ENCODE measurements at places on chromosomes 1 and 21.

- no peak for DNase-seq
Observed at GRCh38 chr1:113653741-113654140, 105.5 kb downstream of the PHTF1 start.

DNA sequence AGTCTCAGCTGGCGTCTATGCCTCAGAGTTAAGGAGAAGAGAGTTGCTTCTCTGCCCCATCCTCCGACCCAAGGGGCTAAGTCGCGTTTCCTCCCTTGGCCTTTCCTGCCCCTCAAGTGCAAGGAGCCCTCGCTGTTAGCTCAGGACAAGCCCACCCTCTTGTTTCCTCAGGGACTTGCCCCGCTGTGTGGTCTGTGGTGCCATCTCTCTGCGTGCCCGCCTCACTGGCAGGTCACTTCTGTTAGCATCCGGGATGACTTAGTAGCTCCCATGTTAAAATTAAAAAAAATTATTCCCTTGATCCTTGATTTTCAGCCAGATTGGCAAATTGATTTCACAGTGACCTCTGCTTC is 96.5 kb downstream of the PCBP3 start:
- no peak for DNase-seq

DNA sequence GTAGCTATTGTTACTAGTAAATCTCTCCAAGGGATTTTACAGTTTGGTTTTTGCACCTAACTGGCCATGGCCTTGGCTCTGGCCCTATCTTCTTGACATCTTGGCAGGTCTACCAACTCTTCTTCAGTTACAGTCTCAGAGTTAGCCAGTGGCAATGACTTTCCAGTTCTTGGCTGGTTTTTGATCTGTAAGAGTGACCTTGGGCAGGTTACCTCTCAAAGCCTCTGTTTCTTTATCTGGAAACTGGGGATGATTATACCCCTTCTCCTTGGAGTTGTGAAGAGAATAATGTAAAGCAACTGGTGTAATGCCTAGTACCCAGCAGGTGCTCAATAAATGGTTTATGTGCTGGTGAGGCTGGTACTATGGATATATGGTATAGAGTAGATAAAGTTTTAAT is 6.7 kb downstream of the PHGDH start:
- no peak for DNase-seq

- no peak for DNase-seq
Observed at GRCh38 chr21:39217356-39218081, 34.3 kb upstream of the PSMG1 start.

- no peak for DNase-seq
Observed at GRCh38 chr1:85628791-85629531, 48.4 kb downstream of the CCN1 start.

DNA sequence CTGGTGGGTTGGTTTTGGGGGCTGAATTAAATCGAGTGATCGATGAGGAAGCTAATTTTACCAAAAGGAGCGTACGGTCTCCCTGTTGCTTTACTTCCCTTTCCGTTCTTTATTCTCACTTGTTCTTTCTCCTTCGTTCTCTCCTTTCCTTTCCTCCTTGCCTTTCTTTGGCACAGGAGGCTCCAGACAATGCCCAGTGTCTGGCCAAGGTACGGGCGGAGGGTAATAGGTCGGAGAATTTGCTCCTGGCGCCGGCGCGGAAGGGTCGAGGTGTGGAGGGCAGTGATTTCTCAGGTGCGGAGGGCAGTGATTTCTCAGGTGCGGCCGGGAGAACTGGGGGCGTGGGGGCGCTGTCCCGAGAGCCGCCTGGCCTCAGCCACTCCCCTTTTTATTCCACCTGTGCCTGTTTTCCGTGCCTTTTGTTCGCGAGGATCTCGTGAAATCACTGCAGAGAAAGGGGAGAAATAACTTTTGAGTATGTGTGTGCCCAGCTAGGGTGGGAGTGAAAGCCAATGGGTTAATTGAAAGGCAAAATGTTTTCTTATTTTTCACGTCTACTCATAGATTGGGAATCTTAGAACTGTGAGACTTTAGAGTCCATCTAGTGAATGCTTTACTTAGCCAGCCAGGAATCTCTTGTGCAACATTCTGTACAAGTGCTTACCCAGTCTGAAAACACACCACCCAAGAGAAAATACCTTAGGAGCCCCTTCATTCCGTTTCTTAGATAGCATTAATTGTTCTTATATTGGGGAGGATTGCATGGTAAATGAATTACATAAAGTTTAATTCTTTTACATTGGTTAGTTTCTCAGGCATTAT is 1.3 kb downstream of the FNBP1L start:
- DNase-seq = no peak

- no peak for DNase-seq
Observed at GRCh38 chr1:91014475-91014874, 7.4 kb downstream of the ZNF644 start.

GRCh38 chr1:177010211-177010825 is 154.2 kb downstream of the ASTN1 start:
- DNase-seq = no peak

DNA sequence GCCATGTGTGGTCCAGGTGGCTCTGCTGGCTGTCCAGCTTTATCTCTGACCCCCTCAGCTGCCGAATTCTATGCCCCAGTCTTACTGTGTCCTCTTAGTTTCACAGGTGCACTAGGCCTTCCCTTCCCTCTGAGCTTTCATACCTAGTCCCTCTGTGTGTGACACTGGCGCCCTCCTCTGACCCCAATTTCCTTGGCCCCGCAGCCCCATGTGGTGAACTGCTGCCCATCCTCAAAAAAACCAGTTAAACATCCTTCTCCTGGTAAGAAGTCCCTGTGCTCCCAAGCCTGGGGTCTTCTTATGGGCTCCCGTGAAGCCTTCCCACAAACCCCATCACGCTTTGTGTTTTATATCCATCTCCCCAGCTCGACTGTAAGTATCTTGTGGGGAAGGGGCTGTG is 93.9 kb upstream of the TSPAN2 start:
- DNase-seq = no peak

DNA sequence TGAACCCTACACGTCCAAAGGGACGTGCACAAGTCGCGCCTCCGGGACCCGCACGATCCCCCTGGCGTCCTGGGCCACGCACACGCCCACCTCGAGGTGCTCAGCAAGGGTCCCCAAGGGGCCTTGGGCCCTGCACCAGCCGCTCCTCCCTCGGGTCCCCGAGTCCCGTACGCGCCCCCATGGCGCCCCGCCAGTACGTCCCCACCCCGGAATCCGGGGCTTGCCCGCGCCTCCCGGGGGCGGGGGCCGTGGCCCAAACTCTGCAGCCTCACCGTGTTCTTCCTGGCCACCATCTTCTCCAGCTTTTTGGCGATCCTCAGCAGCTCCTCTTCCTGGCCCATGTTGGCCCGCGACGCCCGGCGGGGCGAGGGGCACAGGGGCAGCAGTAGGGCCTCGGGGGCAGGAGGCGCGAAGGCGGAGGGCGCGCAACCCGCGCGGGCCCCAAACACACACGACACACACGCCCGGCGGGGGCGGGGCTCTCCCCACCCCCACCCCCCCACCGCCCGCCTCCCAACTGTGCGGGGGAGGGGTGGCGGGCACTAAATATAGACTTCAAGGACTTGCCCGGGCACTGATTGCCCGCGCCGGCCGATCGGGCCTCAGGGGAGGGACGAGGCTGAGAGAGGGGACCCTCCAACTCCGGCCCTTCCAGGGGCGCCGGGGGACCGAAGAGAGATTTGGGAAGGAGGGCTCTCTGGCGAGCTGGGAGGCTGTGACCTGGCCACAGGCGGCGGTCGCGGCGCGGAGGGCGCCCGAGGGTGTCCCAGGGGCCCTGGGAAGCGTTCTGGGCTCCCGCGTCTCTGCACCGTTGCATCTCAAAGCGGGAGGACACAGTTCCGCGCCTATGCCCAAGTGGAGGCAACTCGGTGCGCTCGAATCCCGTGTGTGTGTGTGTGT is at the start of gene TCEA3:
TSS of gene TCEA3 (minus strand) at position 456 of the 900 bp plus-strand sequence. CDS start at position 341, 115 bp downstream.
- peak; percentile 62 for DNase-seq

GRCh38 chr1:2235300-2235998 is 7.3 kb downstream of the SKI start:
- DNase-seq = no peak

DNA sequence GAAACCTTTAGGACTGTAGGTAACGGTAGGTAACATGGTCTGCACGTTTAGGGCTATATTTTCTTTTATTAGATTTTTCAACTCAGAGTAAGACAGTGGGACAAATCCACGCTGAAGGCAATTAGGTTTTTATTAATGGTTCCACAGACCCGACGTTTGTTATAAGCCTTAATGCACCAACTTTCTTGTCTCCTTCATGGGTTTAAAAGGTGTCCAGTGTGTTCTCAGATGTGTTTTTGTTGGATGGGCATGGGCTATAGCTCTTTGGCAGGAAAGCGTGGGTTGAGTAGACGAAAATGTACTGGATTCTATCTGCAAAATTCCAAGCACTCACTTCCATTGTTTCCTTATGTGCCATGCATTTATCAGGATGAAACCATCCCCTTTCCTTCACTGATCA is 88.0 kb upstream of the SIM2 start:
- no peak for DNase-seq

All from ovary (tissue), 10 donors.